ENCODE measurements at places on chromosomes 1 and 21.

DNA sequence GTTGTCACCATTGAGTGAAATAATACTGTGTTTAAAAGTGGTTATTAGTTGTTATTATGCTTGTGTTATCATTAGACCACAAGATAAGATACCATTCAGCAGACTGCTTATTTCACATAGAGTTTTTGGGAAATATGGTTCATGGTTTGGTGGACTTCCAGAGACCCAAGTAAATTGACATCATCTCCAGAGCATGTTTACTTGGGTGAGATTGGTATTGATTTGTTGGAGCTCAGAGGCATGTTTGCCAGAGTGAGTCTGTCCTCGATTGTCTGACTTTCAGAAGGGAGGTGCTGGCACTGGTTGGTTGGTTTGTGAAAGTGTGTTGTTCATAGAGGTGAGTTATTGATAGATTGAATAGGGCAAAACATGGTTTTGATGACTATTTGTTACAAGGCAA, 291.4 kb downstream of the TGFB2 start:
- DNase-seq, result no peak

GRCh38 chr1:57088653-57089052, 122.8 kb upstream of the C8B start:
- DNase-seq, result no peak

DNA sequence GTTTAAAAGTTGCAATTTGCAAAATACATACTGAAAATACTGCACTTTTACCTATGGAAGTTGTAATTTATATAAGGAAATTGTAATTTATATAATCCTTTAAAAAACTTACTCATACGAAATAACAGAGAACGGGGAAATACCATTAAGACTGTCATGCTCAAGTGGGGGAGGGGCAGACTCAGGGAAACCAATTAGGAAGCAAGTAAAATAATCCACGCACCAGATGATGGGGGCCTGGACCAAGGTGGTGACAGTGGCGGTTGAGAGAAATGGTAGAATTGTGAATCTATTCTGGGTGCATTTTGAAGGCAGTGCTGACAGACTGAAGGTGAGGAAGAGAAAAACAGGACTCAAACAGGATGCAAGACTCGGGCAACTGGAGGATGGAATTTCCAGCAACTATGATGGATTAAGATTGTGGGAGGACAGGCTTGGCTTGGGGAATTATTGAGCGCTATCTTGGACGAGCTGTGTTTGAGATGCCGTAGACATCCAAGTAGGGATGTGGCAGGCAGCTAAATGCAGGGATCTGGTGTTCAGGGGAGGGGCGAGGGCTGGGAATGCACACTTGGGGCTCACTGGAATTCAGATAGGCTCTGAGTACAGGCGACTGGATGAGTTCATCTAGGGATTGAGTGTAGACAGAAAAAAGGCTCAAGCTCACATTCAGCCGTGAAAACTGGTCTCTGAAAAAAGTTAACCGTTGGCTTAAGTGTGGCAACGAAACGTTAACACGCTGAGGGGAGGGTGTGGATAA, 977 bp downstream of the LCA5L start:
- no peak for DNase-seq

- no peak for DNase-seq
Measured at GRCh38 chr1:18922848-18923755, 20.7 kb upstream of the ALDH4A1 start.

DNA sequence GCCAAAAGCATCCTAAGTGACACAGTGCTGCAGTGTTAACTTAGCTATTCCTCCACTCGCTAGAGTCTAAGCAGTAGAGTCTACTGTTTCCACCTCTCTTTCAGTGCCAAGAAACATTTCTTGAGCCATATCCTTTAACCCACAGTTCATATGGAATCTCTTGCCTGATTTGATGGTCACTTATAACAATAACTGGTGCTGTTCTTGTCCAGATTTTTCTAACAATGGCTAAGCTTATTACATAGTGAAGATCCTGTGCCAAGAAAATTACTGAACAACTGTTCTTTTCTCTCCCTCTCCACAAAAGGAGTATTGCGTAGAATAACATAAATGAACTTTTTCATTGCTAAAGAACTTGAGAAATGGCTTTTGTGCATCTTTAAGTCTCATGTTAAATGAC, 121.3 kb downstream of the CDC7 start:
- DNase-seq, result no peak

DNA sequence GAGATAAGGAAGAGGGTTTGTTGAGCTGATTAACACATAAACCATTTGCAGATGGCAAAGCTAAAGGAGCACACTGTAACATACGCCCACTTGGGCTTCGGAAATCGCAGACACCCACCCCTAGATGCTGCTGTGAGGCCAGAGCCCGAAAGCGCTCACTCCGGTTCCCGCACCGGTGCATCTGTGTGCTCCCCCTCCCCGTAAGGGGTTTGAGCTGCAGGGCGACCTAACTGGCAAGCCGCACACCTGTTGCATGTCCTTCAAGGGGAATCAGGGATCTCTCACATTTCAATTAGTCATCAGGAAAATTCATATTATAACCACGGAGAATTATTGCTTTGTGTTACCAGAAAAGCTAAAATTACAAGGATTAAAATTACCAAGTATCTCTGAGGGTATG, 1.4 kb upstream of the CFH start:
- no peak for DNase-seq

- DNase-seq, result no peak
Measured at GRCh38 chr1:6141592-6141991, 38.5 kb downstream of the CHD5 start.

- DNase-seq, result no peak
Measured at GRCh38 chr1:112464501-112464900, 44.3 kb upstream of the WNT2B start.

DNA sequence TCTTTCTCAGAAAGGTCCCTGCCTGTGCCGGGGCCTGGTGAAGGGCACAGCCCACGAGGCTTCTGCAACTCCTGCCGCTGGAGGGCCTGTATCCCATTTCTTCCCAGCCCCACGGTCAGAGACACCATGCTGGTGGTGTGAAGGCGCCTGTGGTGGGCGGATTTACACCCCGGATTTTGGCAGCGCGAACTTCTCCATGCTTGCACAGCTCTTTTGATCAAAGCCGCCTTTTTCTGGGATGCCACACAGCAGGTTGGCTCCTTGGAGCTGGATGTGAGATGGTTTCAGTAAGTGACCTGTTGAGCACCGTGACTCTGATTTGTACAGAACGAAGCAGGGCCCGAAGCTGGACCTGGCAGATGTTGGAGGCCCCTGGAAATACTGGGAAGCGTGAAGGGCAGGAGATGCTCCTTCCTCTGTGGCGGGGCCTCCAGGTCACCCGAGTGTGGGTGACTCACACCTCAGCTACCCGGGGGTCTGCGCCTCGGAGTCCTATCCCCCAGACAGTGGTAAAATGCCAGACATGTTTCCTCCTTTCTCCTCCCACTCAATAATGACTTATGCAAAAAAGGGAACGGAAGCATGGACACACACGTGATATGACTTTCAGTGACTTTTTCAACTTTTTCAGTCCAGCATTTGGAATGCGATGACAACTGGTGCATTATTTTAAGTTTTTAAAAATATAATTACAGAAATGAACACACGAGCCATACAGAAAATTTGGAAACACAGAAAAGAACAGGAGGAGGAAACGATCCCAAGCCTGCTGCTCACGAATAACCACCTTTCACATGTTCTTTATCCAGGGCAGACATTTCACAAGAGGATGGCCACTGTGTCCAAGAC, 9.0 kb downstream of the UMODL1 start:
- no peak for DNase-seq

- DNase-seq, result peak; percentile 46
Measured at GRCh38 chr1:204975568-204976235, 67.3 kb upstream of the CNTN2 start.

DNA sequence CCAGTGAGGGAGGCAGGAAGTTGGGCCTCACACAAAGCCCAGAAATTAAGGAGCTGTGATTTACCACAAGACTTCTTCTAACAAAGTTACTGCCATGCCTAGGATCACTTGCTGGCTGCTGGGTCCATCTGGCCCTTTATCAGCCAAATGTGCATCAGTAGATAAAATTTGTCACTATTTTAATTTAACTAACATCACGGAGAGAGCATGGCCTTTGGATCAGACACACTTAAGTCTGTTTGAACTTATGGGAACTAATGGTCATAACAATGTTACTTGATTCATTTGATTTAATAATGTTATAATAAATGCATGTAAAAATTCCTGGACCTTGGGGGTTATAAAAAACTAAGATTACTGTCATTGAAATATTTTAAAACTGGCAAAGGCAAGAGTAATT, 67.2 kb upstream of the CCDC190 start:
- DNase-seq, result no peak

GRCh38 chr1:110408488-110408887, 994 bp upstream of the LAMTOR5 start:
- DNase-seq, result no peak

DNA sequence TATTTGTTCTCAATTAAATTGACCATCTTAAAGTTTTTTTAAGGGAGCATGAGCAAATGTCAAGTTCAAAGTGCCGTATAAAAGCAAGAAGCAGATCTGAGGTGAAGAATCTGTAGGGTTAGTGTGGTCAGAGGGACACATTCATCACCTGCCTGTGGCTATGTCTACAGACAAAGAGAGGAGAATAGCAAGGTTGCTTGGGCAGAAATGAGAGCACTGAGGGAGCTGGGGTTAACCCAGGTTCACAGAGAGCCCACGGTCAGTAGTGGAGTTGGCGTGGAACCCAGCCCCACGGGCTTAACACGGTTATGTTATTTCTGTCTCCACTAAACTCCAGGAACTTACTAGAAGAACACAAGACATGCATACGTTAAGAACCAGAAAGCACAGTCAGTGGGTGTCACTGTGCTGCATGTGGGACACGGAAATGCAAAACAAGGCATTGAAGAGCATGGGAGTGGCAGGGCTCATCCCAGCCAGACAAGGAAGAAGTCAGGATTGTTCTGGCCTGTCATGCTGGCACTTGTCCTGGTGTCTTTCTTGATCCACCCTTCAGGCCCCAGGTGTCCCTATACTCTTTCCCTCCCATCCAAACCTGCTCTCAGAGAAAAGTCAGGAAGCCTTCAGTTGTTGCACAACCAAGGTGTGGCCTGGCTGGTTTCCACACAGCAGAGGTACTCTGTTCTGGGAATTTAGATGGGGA, 95.5 kb upstream of the IVNS1ABP start:
- no peak for DNase-seq

GRCh38 chr1:184158896-184159681, 107.6 kb downstream of the TSEN15 start:
- no peak for DNase-seq

GRCh38 chr1:933603-933940, 9.8 kb downstream of the SAMD11 start:
- no peak for DNase-seq

- no peak for DNase-seq
Measured at GRCh38 chr1:19021845-19022244, 65.4 kb upstream of the IFFO2 start.

DNA sequence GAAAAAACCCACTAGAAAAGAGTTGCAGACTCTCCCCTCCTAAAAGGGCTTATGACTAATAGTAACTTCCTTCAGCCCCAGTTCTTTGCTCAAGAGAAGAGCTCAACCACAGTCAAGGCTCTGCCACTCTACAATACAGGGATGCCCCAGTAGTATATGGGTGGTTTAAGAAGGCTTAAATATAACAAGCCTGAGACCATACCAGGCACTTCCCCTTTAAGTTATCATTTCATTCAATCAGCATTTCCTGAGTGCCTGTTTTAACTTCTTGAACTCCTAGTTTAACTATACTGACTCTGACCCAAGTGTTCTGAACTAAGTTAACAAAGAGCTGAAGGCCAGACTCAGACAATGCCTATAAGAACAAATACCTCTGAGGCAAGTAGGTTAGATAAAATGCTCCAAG, 19.8 kb downstream of the PRPF38A start:
- DNase-seq, result peak; percentile 6

- DNase-seq, result no peak
Measured at GRCh38 chr1:193472838-193473398, 286.5 kb upstream of the B3GALT2 start.

DNA sequence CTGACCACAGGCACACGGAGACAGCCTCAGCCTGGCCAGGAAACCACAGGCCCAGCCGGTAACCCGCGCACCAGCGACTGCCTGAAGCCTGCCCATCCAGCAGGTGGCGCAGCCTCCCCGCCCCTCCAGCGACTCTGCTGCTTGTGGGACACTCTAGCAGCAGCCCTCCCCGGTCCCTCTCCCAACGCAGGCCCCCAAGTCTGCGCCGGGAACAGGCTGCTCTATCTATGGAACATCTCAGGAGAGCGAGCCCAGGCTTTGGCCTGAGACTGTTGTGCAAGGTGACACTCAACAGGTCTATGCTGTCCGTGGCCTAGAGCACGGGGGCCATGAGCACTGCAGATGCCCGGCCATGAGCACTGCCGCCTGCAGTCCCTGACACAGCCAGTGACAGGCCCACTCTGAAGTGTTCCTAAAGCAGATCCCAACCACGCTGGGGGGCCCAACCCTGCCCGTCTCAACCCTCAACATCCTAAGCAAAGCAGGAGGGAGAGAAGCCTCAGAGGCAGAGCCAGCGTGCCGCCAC, 28.4 kb downstream of the WDR4 start:
- DNase-seq, result no peak

GRCh38 chr1:61754545-61754944, 12.3 kb downstream of the PATJ start:
- DNase-seq, result no peak

- no peak for DNase-seq
Measured at GRCh38 chr1:115791816-115792215, 23.3 kb upstream of the CASQ2 start.

DNA sequence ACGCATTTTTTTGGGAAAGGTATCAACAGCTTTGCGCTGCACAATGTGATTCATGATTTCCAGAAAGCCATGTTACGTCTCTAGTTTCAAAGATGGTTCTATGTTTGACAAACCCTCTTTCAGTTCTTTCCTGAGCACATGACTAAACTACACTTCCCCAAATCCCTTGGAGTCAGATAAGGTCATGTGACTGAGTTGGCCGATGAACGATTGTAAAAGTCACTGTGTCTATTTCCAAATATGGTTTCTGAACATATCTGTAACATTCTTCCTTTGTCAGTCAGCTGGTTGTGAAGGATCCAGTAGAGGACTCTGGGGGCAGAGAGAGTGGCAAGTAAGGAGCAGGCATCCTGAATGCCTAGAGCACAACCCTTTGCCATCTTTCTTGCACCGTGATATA, 35.4 kb downstream of the TMPRSS15 start:
- no peak for DNase-seq

DNA sequence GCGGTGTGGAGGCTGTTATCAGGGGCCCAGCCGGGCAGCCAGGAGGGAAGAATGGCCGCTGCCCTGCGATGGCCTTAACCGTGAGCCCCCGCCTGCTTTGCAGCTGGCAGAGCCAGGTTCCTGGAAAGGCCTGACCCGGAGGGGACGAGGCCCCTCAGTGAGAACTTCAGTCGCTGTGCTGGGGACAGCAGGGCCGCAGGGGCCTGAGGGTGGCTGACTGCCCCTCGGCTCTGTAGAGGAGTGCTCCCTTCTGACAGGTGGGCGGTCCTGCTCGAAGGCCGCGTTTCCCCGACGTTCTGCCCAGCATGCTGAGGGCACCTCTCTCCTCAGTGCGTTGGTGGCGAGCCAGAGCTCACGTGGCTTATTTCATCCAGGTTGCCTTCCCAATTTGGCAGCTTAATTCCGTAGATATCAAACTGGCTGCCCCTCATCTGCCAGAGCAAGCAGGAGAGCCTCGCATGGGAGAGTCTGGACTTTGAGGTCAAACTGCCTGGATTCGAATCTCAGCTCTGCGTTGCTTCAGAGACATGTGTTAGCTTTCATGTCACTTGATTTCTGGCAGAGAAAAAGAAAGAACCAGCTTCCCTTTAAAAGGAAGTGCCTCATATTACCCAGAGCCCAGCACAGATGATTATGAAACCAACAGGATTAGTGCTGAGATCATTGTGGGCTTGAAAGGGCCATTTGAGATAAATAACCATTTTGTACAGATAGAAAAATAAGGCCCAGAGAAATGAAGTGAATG, 239.8 kb downstream of the SDCCAG8 start:
- no peak for DNase-seq

- no peak for DNase-seq
Measured at GRCh38 chr1:9996624-9997582, at the start of gene RBP7. Gene RBP7 (plus strand): TSS chr1:9997228. CDS start chr1:9997259, 31 bp downstream.
